Stimulated activated CD8-positive, alpha-beta memory T cell treated with anti-CD3 and anti-CD28 coated beads, Interleukin-12 subunit alpha, Interleukin-12 subunit beta, amount 100 ng/mL, for 4 hours (primary cell): ENCODE measurements at places on chromosomes 2 and 18.

GRCh38 chr2:207417301-207417718 is 112.5 kb upstream of the CREB1 start:
- no peak for DNase-seq

- no peak for DNase-seq
Measured at GRCh38 chr2:29218550-29219125, 103.4 kb downstream of the CLIP4 start.

- no peak for DNase-seq
Measured at GRCh38 chr18:79818631-79819030, 20.9 kb downstream of the KCNG2 start.

- DNase-seq: no peak
Measured at GRCh38 chr2:19185086-19185485, 173.3 kb downstream of the OSR1 start.

DNA sequence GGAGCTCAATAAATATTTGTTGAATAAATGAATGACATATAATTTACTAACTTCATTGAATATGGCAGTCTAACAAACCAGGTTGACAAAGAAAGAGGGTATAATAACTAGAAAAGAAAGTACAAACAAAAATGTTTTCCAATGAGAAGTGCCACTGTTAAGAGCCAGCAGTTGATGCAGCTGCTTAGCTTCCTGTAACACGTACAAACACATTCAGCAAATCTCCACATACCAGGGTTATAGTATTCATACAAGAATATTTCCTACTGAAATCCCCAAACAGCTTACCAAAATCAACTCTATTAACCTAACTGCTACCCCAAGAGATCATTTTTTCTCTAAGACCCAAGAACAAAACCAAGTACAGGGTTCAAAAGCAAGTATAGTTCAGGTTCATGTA is 77.7 kb downstream of the THADA start:
- no peak for DNase-seq

DNA sequence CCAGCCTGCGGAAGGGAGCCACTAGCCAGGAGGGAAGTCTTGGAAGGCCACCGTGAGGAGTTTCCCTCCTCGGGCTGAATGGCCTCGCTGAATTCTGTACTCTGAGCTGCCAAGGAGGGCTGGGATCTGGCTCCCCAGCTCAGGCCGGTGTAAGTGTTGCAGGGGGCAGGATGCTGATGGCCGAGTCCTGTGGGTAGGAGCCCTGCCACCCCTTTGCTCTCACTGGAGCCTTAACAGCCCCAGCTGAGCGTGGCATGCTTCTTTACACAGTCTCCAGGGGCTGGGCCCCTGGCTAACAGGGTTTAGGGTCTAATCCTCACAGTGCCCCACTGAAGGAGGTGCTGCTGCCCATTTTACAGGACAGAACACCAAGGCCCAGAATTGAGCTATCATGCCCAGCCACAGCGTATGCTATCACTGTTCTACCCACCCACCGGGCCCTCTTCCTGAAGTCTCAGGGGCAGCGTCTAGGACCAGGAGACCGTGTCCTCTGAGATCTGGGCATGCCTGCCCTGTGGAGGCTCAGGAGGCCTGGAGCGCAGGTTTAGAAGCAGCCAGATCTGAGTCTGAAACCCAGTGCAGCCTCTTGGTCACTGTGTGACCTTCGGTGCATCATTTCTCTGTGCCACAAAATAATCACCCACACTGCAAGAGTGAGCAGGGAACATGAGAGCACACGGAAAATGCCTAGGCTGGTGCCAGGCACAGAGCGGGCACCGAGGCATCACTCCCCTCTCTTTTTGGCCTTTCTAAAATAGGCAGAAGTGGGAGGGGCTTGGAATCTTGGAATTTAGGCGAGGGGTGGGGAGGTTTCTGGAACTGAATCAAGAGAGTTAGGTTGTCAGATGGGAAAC is 42.9 kb downstream of the TMEM37 start:
- no peak for DNase-seq

- no peak for DNase-seq
Measured at GRCh38 chr2:23135481-23136100, 249.4 kb upstream of the KLHL29 start.

GRCh38 chr2:125073440-125073839 is 1048.4 kb downstream of the CNTNAP5 start:
- DNase-seq: no peak

- no peak for DNase-seq
Measured at GRCh38 chr2:230668939-230669303, 43.7 kb upstream of the CAB39 start.

DNA sequence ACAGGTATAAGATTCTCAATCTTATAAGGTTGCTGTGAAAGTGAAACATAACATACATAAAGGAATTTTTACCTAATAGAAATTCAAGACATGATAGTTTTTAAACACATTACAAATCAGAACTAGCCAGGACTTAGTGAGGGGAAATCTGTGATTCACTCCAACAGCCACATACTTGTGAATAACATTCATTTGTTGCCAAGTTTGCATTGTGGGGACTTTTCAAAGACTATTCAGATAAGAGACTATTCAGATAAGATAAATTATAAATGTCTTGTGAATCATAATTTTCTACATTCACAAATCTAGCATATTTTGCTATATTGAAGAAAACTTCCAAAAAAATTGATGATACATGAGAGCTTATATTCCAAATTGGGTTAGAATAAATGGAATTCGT is 345.3 kb upstream of the CDH20 start:
- DNase-seq: no peak

- no peak for DNase-seq
Measured at GRCh38 chr2:234357666-234358065, 139.2 kb downstream of the ARL4C start.

DNA sequence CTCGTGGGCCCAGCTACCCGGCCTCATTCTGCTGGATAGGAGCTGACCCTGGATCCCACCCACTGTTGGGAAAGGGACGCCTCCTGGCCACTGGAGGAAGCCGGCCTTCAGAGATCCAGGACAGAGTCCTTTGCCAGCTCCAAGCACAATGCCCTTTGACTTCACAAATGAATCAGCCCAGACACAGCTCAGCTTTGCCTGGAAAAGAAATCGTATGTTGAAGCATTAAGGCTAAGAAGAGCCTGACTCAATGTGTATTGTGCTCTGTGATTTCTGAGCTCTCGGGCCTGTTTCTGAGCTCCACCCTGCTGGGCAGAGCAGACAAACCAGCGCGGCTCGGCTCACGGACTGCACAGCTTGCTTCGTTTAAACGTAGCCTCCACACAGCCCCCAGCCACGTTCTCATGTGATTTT is 162.9 kb upstream of the APCDD1 start:
- no peak for DNase-seq

- DNase-seq: peak; percentile 43
Measured at GRCh38 chr18:54828281-54828881, at the start of gene RAB27B. RAB27B (plus strand) TSS chr18:54828477; CDS start chr18:54877586, 49,109 bp downstream.

GRCh38 chr2:14015113-14015630 is 617.3 kb upstream of the LRATD1 start:
- DNase-seq: no peak

DNA sequence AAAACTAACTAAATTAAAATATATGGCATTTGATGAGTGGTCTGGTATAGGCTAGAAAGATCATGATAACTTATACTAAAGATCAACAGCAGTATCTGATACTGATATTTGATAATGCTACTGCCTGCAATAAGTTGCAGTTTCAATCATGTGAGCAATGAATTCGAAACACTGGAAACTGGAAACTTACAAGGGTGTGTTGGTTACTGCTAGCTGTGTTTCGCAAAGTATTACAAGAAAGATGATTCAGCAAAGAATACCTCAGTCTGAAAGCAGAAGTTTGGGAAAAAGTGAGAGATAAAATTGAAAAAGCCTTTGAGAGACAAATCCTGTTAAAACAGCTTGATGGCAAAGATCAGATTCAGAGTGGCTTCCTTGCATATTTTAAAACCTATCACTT is 294.5 kb downstream of the CCDC178 start:
- DNase-seq: no peak

DNA sequence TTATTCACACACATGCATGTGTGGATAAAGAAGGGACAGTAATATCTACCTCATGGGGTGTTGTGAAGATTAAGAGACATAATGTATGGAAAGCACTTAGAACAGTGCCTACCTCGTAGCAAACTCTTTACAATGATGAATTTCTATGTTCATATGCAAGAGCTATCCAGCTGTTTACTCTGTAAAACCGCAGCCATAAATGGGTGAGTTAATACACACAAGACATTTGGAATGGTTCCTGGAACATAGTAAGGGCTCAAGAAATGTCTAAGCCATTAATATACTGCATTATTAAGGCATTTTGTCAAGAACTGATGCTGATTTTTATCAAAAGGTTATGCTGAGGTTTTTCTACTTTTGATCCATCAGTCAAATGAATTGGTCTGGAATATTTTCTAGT is 1076.2 kb downstream of the TSN start:
- DNase-seq: no peak

DNA sequence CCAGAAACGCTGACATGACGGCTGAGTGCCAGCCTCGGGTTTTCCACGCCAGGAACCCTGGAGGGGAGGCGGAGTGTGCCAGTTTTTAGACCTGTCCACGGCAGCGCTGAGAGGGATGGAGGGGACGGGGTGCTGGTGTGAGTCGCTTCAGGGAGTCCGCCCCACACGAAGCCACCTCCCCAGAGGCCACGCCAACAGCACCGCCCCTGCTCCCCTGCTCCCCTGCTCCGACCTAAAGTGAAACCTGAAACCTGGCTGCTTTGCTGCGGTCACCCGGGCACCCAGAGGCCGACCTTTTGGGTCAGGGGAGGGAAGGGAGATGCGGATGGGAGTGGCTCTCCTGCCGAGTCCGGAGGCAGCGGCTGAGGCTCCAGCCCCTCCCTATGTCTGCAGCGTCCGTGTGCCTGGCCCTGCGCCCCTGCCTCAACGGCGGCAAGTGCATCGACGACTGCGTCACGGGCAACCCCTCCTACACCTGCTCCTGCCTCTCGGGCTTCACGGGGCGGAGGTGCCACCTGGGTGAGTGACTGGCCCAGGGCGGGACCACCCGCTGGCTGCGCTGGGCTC is 38.1 kb downstream of the SNED1 start:
- peak; percentile 42 for DNase-seq

DNA sequence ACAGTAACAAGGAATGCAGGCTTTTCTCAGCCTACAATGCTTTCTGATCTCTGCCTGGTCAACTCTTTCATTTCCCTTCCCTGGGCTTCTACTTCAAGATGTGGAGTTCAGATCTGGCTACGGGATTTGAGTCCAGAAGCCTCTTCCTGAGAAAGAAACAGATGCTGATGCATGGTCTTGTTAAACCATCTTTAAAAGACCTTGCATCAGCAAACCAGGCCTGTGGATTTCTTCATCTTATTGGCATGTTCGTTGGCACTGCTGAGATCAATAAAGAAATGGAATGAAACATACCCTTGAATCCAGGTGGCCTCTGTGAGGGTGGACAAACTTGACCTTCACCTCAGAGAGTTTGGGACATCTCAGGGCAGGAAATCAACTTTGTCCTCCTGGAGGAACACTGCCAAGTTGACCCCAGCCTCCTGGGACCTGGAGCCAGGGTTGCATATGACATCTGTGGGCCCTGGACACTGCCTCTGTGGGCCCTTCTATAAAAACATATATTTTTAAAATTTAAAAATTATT is 21.4 kb downstream of the IGFBP2 start:
- no peak for DNase-seq

- no peak for DNase-seq
Measured at GRCh38 chr2:205438241-205438640, 244.1 kb upstream of the NRP2 start.

GRCh38 chr2:96817882-96818281 is 1.8 kb downstream of the CNNM3 start:
- DNase-seq: no peak

- no peak for DNase-seq
Measured at GRCh38 chr2:237726401-237726830, 72.2 kb upstream of the RBM44 start.

DNA sequence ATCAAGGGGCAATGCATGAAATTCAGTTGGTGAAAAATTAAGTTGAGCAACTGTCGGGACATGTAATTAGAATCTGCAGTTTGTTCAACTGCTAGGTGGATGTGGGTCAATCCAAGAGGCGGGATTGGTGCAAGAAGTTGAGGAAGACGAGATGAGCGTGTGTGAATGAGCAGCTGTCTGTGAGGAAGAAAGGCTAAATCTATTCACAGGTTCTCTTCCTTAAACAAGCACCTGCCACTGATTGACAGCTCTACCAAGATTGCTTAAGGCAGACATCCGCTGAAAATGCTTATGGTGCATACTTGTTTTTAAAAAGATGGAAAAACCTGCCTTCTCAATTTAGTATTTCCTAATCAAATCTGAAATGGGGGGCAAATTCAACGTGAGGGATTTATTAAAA is 323.4 kb upstream of the THUMPD2 start:
- no peak for DNase-seq

DNA sequence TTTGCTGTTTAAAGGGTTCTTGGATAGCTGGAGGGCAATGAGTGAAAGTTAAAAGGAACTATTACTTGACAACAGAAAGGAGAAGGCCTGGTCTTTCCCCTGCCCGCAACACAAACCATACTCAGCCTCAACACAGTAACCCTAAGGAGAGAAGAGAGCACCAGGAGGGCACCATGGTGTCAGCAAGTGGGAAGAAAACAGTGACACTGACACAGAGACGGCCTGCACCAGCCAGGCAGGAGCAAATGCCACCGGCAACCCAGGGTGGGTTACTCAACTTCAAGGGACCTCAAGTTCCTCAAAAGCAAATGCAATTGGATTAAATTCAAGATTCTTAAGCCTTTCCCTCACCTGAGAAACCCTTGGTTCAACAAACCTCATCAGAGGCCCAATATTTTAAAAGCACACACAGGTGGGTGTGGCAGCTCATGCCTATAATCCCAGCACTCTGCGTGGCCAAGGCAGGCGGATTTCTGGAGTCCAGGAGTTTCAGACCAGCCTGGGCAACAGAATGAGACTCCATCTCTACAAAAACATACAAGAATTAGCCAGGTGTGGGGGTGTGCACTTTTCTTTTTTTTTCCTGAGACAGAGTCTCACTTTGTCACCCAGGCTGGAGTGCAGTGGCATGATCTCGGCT is 52.3 kb downstream of the TFCP2L1 start:
- no peak for DNase-seq

- DNase-seq: no peak
Measured at GRCh38 chr2:180261976-180262375, 254.9 kb upstream of the CWC22 start.

GRCh38 chr2:37992601-37993000 is 67.5 kb downstream of the RMDN2 start:
- no peak for DNase-seq

DNA sequence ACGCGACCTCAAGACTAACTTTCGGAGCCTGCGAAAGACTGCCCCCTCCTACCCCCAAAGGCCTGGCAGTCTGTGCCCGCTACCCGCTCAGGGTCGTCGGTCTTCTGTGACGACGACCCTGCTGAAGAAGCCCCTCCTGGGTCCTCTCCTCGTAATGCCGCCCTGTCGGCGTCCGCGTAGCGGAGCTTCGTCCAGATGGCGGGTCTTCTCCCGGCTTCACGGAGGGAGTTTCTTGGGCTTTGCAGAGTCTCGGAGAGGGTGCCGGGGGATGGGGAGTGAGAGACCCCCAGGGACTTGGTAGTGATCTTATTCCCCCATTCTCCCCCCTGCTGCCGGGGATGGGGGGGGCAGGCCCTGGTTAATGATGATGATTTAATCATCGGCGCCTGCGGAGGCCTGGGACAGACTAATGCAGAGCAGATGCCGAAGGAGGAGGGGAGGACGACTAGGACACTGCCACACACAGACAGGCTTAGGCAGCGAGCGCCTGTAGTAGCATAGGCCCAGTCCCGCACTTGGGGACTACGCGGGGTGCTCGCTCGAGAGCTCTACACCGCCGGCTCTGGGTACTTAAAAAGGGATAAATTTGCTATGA is 528 bp upstream of the PCGF1 start:
- no peak for DNase-seq

GRCh38 chr18:22067109-22067508 is 102.3 kb upstream of the GATA6 start:
- no peak for DNase-seq
